Stimulated activated CD4-positive, alpha-beta T cell treated with anti-CD3 and anti-CD28 coated beads, Interleukin-15, amount 100 ng/mL, for 48 hours (primary cell): ENCODE measurements at places on chromosomes 7 and 10.

GRCh38 chr7:28782362-28782761 lies 175.8 kb downstream of the TRIL start:
- no peak for DNase-seq

DNA sequence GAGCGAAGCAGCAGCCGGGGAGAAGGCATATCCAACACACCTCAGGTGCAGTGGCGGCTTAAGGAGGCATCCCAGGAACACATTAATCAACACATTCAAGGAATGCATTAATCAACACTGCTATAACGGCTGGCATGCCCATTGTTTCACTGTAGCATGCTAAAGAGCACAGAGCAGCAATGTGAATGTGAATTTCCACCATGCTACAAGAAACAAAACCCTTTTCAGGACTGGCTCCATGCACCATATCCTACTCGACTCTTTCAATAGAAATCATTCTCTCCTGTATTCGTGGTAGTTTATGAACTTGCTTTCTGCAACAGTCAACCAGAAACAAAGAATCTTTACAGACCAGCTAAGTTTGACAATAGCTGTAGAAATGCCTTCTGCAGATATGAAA lies 149.0 kb downstream of the NRCAM start:
- no peak for DNase-seq

- DNase-seq, result no peak
Measured at GRCh38 chr10:128896963-128897362, 570.1 kb upstream of the MGMT start.

- DNase-seq, result no peak
Measured at GRCh38 chr7:77532247-77532646, 4.8 kb upstream of the PTPN12 start.

- DNase-seq, result no peak
Measured at GRCh38 chr10:85615556-85615955, 751.0 kb downstream of the GRID1 start.

GRCh38 chr7:147245274-147245673 lies 1128.7 kb downstream of the CNTNAP2 start:
- DNase-seq, result no peak

DNA sequence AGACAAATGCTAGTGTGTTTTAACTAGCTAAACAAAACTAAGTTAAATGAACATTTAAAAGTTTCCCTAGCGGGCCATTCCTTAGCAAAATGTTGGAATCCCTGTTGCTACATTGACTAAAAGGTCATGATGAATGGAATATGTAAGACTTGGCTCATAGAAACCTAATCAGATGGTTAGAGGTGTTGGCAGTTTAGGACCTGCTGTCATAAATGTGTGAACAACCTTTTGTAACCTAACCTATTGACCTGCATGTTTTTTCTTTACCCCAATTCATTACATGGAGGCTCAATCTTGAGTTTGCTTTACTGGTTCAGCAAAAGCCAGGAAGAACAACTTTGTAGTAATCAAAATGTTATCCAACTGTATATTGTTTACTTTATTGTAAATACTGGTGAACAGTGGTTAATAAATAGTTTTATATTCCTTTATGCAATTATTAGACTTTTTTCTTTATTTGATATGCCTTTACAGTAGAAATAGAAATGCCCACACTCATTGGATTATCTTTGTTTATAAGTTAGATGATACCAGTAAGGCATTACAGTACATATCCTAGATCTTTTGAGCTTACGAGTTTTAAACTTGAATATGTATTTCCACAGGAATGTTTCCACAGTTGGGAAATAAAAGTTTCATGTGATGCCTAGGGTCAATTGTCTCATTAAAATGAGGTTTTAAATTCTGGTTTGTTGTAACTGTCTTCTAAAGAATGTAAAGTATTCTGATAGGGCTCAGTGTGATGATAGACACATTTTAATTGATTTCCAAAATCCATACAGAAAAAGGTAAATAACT lies 11.6 kb downstream of the CBX3 start:
- no peak for DNase-seq

GRCh38 chr7:34928052-34928451 lies 109.2 kb downstream of the DPY19L1 start:
- peak; percentile 28 for DNase-seq

DNA sequence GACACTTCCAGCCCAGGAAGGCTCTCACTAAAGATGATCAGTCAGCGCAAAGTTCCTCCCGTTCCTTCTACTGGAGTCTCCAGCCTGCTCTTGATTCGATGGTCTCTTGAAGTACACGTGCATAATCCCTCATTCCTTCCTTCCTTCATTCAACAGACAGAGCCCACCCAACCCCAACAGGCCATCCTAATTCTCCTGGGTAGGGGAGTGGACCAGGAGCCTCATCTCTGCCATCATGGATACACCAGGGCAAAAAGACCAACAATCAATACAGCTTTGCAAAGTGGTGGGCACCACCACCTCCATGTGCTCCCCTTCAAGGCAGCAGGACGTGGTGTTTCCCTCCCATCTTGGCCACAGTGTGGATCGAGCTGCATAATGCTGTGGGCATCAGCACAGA lies 446.3 kb downstream of the GRID1 start:
- DNase-seq, result no peak

DNA sequence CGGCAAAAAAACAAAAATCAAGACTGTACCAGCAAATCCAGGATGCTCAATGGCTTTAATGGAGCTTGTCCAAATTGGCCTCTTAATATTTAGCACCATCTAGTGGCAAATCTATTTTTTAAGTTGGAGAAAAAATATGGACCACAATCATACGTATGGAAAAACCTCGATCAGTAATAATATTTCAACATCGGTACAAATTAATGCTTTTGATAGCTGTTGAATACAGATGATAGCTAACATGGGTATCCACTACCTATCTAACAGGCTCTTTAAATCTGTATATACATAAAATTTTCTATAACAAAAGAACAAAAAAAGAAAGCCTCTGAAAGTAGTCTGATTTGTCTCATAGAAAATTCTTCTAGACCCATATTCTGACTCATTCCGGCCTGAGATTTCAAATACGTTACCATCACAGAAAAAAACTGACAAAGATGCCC lies 29.2 kb downstream of the COA1 start:
- no peak for DNase-seq

DNA sequence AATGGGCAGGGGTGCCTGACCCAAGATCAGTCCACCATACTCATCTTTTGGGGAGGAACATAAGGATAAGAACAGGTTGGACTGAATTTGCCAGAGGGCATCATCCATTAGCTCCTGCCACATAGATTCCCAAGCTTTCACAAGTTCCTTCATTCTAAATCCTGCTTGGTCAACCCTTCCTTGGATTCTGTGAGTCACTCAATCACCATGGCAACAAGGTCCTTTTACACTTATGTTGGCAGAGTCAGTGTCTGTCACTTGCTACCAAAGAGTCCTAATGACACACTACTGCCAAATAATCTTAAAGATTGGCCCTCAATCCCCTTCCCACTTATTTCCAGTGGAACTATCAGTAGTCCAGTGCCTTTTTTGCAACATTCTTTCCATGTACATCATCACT lies 5.0 kb upstream of the LGI1 start:
- DNase-seq, result no peak

DNA sequence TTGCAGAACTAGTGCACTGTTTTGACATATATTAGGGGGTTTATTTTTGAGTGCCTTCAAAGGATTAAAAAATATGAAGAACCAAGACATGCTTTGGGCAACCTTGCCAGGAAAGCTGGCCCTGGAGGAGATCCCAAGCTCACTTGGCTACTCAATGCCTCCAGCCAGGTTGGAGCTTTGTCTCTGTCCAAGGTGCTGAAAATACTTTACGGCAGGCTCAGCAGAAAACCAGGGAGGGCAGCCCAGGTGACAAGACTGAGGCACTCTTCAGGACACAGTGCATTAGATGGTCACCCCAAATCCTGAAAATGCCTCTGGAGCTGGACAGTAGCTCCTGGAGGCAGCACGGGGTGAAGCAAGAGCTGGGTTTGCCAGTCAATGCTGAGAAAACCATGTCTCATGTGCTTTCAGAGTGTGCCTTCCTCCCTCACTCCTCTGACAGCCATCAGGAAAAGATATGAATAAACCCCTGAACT lies 5.8 kb upstream of the KCNH2 start:
- DNase-seq, result no peak

DNA sequence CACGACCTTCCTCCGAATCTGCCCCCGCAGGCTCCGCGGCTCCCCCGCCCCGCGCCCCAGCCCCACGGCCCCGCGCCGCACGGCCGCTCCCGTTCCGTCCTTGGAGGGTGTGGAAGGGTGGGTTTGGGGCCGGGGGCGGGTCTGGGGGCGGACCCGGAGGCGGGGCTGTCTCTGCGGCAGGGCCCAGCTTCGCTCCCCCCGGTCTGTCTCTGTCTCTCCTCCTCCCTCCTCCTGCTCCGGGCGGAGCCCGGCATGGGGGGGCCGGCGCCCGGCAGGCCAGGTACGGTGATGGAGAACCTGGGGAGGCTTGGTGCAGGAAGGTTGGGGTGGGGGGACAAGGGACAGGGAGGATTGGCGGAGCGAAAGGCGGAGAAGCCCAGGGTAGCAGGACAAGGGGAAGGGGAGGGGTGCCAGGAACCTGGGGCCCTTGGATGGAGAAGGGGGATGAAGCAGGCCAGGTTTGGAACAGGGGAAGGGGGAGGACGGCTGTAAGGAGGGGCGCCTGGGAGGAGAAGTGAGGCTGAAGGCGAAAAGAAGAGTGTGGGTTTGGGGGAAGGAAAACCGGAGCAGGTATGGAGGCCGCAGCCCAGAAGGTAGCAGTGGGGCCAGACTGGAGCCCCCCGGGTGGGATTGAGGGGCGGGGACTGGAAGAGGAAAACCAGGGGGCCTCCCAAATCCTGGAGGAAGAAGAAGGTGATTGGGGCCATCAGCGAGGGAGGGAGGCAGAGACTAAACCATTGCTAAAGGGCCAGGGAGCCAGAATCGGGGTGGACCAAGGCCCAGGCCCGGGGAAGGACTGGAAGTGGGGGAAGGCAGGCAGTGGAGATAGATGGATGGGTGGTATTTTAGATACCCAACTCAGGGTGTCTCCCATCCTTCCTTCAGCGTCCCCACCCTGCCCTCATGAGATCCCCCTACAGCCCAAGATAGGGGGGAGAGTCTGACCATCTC lies at the start of gene NYAP1:
Gene NYAP1, plus strand, starts transcription at position 206 of the 951 bp plus-strand sequence. CDS start 1,385 bp downstream, outside the sequence.
- DNase-seq, result no peak

GRCh38 chr7:153193144-153193595 lies 433.6 kb downstream of the ACTR3B start:
- no peak for DNase-seq

GRCh38 chr10:52883996-52884871 lies 111.7 kb upstream of the MBL2 start:
- no peak for DNase-seq

DNA sequence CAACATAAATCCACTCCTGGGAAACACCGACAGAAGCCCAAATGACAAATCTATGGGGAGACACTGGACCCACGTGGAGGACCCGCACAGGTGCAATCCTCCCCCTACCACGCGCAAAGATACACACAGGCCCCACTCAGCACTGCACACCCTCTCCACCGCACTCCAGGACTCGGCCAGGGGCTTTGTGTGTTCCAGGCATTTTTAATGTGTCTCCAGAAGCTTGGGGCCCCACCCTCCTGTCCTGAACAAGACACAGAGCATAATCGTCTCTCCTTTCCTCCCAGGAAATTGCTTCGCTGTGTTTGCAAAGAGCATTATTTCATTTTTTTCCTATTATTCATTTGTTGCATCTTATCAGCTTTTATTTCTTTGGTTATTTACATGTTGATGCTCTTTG lies 82.8 kb downstream of the GLI3 start:
- no peak for DNase-seq

DNA sequence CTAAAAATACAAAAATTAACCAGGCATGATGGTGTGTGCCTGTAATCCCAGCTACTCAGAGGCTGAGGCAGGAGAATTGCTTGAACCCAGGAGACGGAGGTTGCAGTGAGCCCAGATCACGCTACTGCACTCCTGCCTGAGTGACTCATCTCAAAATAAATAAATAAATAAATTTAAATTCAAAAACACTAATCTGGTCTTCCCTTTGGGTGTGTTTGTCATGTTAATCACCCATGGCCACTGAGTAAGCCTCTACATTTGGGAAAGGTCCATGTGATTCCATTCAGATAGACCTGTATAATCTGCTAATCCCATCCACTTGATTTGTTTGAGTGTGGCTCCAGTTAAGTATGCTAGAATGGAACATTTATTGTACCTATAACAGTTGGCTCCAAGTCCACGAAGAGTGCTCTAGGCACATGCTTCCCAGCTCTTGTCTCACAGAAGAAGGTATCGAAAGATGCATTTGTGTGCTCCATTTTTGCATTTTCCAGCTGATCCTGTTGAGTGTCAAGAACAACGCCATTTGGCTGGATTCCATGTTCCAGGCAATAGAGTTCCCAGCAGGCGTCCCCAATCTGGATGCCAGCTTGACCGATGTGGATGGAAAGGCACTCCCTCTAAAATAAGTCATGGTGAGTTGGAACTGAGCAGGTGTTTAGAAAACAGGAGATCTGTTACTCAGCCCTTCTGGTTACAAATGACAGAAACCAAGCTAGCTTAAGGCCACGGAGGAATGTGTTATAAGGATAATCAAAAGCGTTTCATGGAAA lies 4.0 kb downstream of the TUBAL3 start:
- no peak for DNase-seq

DNA sequence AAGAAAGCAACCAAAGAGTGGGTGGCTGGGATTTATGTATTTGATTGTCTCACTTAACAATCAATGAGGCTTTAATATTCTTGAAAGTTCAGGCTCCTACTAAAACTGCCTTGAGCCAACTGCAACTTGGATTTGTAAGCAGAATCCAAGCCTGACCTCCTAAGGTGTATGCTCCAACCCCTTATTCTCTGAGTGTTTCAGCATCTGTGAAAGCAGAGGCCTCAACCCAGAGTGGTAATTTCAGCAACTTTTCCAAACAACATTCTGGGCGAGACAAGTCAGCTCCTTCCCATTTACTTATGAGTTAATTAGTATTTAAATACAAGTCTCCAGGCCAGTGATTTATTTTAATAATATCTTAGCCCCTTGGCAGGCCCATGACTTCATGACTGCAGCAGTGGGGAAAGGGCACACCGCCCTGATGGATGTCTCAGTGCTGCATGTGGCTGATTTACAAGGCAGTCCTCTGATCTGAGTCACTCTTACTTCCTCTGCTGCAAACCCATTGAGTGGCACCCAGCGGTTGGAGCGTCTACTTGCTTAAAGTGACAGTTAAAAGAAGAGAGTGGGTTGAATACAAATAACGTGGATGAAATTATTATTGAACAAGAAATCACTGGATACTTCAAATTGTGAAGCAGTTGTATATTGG lies 209.1 kb downstream of the TRIL start:
- DNase-seq, result no peak

GRCh38 chr7:147578196-147578595 lies 1012.4 kb upstream of the C7orf33 start:
- no peak for DNase-seq
